ENCODE measurements at places on chromosomes 1 and 21. TPM values are rescaled to one million over a fixed set of nuclear protein-coding genes. Genes with fewer than 3 reads are reported as not detected.

The CROCC gene
- 51.6 TPM for total RNA-seq

The FMOD gene
- total RNA-seq, result not detected

The TXNIP gene
- 45.3 TPM for total RNA-seq

The ACKR1 gene
- total RNA-seq, result not detected

The LAMC2 gene
- total RNA-seq, result 127 TPM

The DCST2 gene
- 0.18 TPM for total RNA-seq

The LRRC40 gene
- total RNA-seq, result 18.4 TPM

- no peaks in the 10 kb centered on the region for H3K36me3 ChIP-seq
- no peaks in the 10 kb centered on the region for H3K4me1 ChIP-seq
- no peak for DNase-seq
- H3K4me3 ChIP-seq, result no peak overlapping the region
- no peak overlapping the region for H3K27ac ChIP-seq
- H3K27me3 ChIP-seq, result peaks cover 4% of the 10 kb centered on the region
Observed at GRCh38 chr1:37162059-37162458, 127.7 kb upstream of the GRIK3 start.

DNA sequence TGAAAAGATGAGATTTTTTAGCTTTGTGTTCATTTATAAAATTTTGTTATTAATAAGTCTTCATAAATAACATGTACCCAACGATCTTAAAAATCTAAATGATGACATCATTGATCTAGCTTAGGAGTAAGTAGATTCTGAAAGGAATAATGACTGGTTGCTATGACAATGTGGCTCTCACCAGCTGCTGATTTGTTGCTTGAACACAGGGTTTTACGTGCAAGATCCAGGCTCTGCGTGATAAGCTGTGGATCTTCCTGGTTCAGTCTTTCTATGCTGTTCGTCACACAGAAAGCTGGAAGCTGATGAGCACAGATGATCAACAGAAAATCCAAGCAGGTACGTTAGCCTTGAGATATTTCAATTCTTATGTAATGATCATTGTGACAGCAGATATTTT, 49.1 kb upstream of the C1orf146 start:
- H3K4me1 ChIP-seq, result no peaks in the 10 kb centered on the region
- no peak overlapping the region for H3K27ac ChIP-seq
- no peak overlapping the region for H3K4me3 ChIP-seq

DNA sequence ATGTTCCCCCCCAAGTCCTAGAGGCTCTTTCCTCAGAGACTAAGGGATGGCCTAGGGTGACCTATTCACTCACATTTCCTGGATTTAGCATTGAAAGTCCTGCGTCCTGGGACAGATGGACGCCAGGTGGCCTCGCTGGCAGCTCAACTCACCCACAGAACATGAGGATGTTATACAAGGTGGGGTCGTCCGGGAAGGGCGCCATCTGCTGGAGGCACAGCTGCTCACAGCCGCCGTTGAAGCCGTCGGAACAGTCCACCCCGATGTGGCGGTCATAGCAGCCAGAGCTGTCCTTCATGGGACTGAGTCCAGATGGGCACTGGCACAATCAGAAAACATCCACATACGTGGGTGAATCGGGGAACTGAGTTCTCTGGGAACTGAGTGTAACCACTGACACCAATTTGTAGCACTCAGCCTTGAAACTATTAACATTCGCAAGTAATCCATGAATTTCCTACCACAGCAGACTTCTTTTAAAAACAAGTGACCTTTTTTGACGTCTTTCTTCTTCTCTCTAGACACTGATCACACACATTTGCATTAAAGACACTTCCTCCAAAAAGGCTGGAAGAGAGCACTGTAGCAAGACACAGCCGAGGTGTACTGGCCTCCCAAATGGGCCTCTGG, 215.4 kb downstream of the ASTN1 start:
- no peaks in the 10 kb centered on the region for H3K27me3 ChIP-seq
- no peaks in the 10 kb centered on the region for H3K4me1 ChIP-seq
- H3K27ac ChIP-seq, result no peak overlapping the region
- no peak overlapping the region for H3K4me3 ChIP-seq

DNA sequence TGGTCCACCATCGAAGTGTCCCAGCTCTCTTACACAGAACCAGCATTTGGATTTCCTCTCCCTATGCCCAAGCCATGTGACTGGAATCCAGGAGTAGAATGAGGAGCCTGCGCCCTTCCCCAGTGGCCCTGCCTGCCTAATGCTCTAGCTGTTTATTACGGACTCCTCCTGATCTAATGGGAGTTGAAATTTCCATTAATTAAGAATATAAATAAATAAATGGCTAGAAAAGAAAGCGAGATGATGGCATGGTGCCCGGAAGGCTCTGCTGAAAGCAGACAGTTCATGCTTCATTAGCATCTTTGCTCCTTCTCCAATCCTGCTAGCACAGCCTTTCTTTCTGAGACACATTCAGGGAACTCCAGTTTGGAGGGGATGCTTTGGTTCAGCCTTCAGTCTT, 216.2 kb downstream of the SEC16B start:
- peaks cover 8% of the 10 kb centered on the region for H3K27me3 ChIP-seq
- H3K27ac ChIP-seq, result no peak overlapping the region
- no peak overlapping the region for H3K4me3 ChIP-seq

DNA sequence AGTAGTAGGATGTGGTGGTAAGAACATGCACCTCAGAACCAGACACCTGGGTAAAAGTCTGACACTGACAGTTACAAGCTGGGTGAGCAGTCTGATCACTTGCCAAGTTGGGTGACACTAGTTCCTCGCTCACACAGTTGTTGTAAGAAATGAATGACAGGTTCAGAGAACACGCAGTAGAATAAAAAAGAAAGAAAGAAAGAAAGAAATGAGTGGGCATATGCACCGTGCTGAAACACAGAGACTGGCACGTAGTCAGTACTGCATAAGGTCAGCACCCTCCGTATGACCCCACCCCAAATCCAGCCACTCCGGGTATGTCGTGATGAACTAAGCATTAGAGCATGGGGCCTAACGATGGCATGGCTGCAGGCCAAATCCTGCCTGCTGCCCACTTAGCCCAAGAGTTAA, 90.6 kb downstream of the GLUL start:
- DNase-seq, result no peak
- no peaks in the 10 kb centered on the region for H3K4me1 ChIP-seq
- H3K4me3 ChIP-seq, result no peak overlapping the region
- no peak overlapping the region for H3K27ac ChIP-seq

DNA sequence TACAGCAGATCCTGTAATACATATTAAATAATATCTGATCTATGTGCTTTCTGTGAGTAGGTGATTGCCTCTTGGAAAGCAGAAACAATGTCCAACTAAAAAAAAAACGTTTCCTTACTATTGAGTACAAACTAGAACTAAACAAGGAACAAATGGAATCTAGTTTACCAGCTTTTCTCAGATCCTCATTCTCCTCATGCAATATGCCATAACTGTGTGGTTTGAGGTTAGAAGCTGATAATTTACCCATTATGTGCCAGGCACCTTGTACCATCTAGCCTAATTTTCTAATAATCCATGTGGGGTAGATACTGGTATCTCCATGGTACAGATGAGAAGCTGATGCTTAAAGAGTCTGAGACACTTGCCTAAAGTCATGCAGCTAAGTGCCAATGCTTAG, 154.7 kb downstream of the PTGER3 start:
- H3K4me1 ChIP-seq, result no peaks in the 10 kb centered on the region
- H3K36me3 ChIP-seq, result no peaks in the 10 kb centered on the region
- no peak overlapping the region for H3K27ac ChIP-seq
- no peak overlapping the region for H3K4me3 ChIP-seq
- H3K27me3 ChIP-seq, result peaks cover 26% of the 10 kb centered on the region
- DNase-seq, result no peak

DNA sequence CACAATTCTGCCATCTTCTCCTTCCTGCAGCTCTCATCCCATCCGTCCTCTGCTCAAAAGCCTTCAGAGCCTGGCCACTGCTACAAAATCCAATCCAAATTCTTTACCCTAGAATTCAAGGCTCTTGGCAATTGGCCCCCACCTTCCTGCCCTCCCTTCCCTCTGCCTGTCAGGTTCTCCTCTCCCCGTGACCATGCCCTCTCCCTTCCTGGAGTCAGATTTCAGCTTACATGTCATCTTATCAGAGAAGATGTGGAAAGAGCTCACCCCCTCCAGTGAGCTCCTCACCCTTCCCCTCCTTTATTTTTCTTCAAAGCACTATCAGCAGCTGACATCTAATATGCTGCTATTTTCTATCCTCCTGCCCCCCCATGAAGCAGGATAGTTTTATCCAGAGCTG, 86.9 kb downstream of the GRIK3 start:
- peaks cover 22% of the 10 kb centered on the region for H3K27me3 ChIP-seq
- H3K27ac ChIP-seq, result no peak overlapping the region
- H3K4me3 ChIP-seq, result no peak overlapping the region
- no peaks in the 10 kb centered on the region for H3K4me1 ChIP-seq
- H3K36me3 ChIP-seq, result no peaks in the 10 kb centered on the region

GRCh38 chr1:14323568-14324247, 274.8 kb upstream of the KAZN start:
- no peak overlapping the region for H3K27ac ChIP-seq
- H3K4me3 ChIP-seq, result no peak overlapping the region
- no peaks in the 10 kb centered on the region for H3K27me3 ChIP-seq
- peaks cover 36% of the 10 kb centered on the region for H3K4me1 ChIP-seq
- H3K36me3 ChIP-seq, result no peaks in the 10 kb centered on the region
- DNase-seq, result no peak

DNA sequence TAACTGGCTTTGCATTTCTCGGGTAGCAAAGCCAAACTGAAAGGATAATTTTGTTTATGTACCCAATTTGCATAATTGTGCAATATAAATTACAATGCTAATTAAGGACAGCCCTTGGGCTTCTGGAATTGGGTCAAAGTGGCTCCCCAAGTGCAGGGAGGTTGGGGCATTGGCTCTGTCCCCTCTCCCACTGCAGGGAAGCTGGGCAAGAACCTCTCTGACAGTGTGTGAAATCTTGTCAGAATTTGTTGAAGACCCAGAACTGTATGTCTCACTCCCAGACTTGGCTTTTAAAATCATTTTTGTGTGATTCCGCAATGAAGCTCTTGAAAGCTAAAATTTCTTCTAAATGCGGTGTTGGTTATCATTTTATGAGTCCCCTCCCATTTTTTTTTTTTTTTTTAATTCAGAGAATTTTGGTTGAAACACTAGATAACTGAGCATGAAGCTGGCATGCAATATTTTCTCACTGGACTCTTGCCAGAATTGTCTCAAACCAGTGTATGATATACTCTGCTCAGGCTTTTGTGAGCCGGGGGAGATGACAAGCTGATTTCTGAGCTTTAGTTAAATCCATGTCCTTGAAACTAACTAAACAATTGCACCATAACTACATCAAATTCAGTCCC, 878.9 kb upstream of the CXADR start:
- H3K27me3 ChIP-seq, result no peaks in the 10 kb centered on the region
- no peak for DNase-seq
- no peak overlapping the region for H3K27ac ChIP-seq
- no peaks in the 10 kb centered on the region for H3K4me1 ChIP-seq
- H3K4me3 ChIP-seq, result no peak overlapping the region
- H3K36me3 ChIP-seq, result no peaks in the 10 kb centered on the region

DNA sequence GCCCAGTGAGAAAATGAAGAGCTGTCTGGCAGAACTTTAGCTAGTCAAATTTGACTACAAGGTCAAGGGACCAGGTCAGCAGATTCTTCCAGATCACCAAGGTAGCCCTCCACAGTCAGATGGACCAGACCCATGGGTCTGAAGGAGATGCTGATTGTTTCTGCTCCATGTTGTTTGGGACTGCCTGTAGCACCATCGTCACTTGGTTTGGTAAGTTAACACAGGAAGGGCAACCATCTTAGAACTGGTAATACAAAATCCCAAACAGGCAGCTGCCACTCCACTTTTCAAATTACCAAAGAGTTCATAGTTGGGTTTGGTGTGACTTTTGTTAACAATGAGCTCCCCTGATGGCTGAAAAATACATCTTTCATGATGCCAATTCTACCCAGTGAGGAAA, 9.0 kb downstream of the ITPKB start:
- no peak overlapping the region for H3K27ac ChIP-seq
- no peaks in the 10 kb centered on the region for H3K4me1 ChIP-seq
- no peaks in the 10 kb centered on the region for H3K27me3 ChIP-seq
- no peak overlapping the region for H3K4me3 ChIP-seq
- no peak for DNase-seq

- no peak overlapping the region for H3K4me3 ChIP-seq
- no peak overlapping the region for H3K27ac ChIP-seq
- peaks cover 86% of the 10 kb centered on the region for H3K27me3 ChIP-seq
- no peaks in the 10 kb centered on the region for H3K36me3 ChIP-seq
- H3K4me1 ChIP-seq, result no peaks in the 10 kb centered on the region
Observed at GRCh38 chr1:211126622-211127021, 7.3 kb downstream of the KCNH1 start.

GRCh38 chr1:52913537-52913936, 8.0 kb downstream of the ECHDC2 start:
- no peak overlapping the region for H3K4me3 ChIP-seq
- no peak overlapping the region for H3K27ac ChIP-seq
- no peaks in the 10 kb centered on the region for H3K27me3 ChIP-seq
- no peaks in the 10 kb centered on the region for H3K36me3 ChIP-seq

- H3K36me3 ChIP-seq, result peaks cover 24% of the 10 kb centered on the region
- H3K27ac ChIP-seq, result no peak overlapping the region
- H3K4me3 ChIP-seq, result no peak overlapping the region
- no peaks in the 10 kb centered on the region for H3K27me3 ChIP-seq
Observed at GRCh38 chr1:27427816-27428315, 35.4 kb downstream of the GPR3 start.

DNA sequence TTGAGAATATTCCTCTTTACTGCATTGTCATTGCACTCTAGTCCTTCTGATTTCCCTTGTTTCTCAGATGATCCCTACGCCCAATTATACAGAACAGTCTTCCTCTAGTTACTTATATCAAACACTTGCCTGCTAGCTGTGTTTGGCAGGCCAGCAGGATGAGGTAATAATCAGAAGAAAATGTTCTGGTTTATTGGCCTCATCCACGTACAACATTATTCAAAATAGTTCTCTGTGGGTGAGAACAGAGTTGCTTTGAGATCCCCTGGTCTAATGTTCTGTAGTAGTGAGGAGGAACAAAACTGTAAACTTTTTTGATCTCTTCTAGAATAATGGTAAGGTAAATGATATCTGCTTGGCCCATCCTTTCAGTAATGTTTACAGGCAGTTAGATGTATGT, 22.3 kb upstream of the C1orf105 start:
- no peaks in the 10 kb centered on the region for H3K36me3 ChIP-seq
- H3K27ac ChIP-seq, result peak overlapping the region; percentile 59
- no peaks in the 10 kb centered on the region for H3K27me3 ChIP-seq
- H3K4me3 ChIP-seq, result no peak overlapping the region
- H3K4me1 ChIP-seq, result peaks cover 56% of the 10 kb centered on the region
- DNase-seq, result no peak

DNA sequence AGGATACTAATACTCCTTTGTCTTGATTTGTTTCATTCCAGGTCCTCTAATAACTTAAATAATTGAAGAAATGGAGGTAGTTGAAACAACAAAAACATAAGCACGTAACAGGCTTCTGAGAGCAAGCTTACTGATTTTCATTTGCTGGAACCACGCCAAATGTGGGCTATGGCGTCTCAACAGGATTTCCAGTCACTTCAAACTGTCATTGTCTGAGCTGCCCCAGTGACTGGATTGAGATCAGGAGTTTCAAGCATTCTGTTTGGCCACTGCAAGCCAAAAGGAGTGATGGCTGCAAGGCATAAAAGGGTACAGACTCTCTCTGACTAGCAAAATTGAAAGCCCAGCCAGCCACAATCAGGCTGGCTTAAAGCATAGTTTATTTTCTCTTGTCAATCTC, 289.9 kb downstream of the DPYD start:
- no peaks in the 10 kb centered on the region for H3K36me3 ChIP-seq
- H3K27me3 ChIP-seq, result no peaks in the 10 kb centered on the region
- no peak overlapping the region for H3K4me3 ChIP-seq
- no peak overlapping the region for H3K27ac ChIP-seq

Data from PC-3 (cell line).